ENCODE measurements at places on chromosomes 7 and 10. TPM values are rescaled to one million over a fixed set of nuclear protein-coding genes. Genes with fewer than 3 reads are reported as not detected.

The CARD11 gene
- total RNA-seq = 1.4 TPM

The KAZALD1 gene
- total RNA-seq = 2.8 TPM

The RBM20 gene
- total RNA-seq = 1.7 TPM

The PON1 gene
- total RNA-seq = 0.34 TPM

The PAX4 gene
- not detected for total RNA-seq

The TMEM178B gene
- 1.3 TPM for total RNA-seq

The CTTNBP2 gene
- total RNA-seq = 0.39 TPM

The OR9A2 gene
- not detected for total RNA-seq

The NOS3 gene
- total RNA-seq = 0.34 TPM

The AVPI1 gene
- 85.8 TPM for total RNA-seq

The CCL24 gene
- total RNA-seq = not detected

The CYP2C18 gene
- total RNA-seq = 0.07 TPM

The CPN1 gene
- 0.20 TPM for total RNA-seq

The LLCFC1 gene
- not detected for total RNA-seq

The FFAR4 gene
- 0.27 TPM for total RNA-seq

The CALD1 gene
- total RNA-seq = 49.0 TPM

The PLEKHS1 gene
- total RNA-seq = not detected

The FAM237B gene
- not detected for total RNA-seq
